ENCODE measurements at places on chromosomes 12 and 14. TPM values are rescaled to one million over a fixed set of nuclear protein-coding genes. Genes with fewer than 3 reads are reported as not detected.
A peak's percentile ranks its signal among the peaks of the same experiment; 100 is the strongest.

GRCh38 chr14:106877517-106877916, 1351.1 kb downstream of the TMEM121 start:
- DNase-seq = no peak

- DNase-seq = no peak
Observed at GRCh38 chr14:56304456-56304855, 186.2 kb downstream of the PELI2 start.

DNA sequence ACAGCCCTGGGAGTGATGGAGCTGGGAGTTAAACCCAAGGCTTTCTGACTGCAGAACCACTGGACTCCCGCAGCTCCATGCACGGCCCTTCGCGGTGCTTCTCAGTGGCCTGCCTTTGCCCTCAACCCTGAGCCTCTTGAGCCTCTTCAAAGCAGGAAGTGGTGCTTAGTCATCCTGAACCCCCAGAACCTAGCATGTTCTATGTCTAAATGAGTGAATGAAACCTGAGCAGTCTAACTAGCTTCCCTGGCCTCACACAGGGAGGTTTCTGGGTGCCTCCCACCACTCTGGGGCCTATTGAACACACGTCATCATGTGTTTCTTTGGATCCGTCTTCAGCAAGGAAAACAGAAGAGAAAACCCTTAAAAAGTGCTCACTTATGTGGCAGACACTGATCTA, 117.9 kb upstream of the SFSWAP start:
- no peak for DNase-seq

GRCh38 chr14:58864751-58865513, 227.2 kb downstream of the DACT1 start:
- DNase-seq = no peak

- no peak for DNase-seq
Observed at GRCh38 chr12:111467092-111467856, 61.6 kb downstream of the SH2B3 start.

GRCh38 chr14:53962953-53963319, 6.3 kb upstream of the BMP4 start:
- no peak for DNase-seq

GRCh38 chr12:113276306-113276705, 55.0 kb downstream of the TPCN1 start:
- DNase-seq = no peak

DNA sequence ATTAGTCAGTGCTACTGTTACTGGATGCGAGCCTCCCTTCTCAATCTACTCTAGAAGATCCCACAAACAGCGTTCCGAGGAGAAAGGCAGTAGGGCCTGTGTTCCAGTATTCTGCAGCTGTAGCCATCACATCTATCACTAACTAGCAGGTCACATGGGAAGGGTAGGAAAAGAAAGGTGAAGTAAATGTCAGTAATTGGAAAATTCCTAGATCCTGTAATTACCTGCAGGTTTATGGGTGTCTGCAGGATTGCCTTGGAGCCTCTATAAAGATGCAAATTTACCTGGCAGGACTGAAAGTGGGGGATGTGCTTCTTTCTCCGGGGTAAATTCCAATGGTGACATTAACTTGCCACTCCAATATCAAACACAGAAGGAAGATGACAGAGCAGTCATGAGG, 77.8 kb downstream of the FERMT2 start:
- DNase-seq = no peak

- no peak for DNase-seq
Observed at GRCh38 chr12:64681200-64682052, 71.1 kb downstream of the RASSF3 start.

DNA sequence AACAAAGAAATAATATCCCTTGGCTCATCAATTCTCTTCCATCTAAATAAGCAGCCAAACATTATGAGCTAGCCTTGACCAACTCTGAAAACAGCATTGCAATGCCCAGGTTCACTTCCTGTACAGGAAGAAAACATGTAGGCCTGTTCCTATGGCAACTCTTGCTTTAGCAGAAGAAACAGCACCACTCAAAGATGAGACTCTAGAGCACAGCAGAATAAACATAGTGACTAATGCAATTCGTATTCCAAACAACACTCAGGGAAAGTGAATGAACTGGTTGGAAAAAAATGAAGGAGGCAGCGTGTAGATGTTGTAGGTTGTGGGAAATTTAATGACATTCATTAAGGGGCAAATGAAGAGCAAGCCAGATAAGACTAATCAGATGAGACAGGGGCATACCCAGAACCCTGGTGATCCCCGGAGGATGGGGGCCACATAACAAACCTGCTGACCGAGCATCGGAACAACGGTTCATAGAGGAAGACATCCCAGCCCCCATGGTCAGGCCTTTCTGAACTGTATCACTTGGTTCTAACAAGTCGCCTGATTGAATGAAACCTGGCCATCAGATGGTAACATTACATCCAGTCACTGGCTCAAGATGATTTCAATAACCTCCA, 9.0 kb downstream of the ARHGDIB start:
- DNase-seq = peak; percentile 78

- DNase-seq = no peak
Observed at GRCh38 chr14:64217834-64218233, 76.3 kb downstream of the ESR2 start.

- no peak for DNase-seq
Observed at GRCh38 chr12:96235484-96235826, 41.3 kb downstream of the ELK3 start.

GRCh38 chr14:95761436-95761835, 47.5 kb upstream of the TCL1A start:
- no peak for DNase-seq

- no peak for DNase-seq
Observed at GRCh38 chr14:65943916-65944410, 531.4 kb downstream of the FUT8 start.

DNA sequence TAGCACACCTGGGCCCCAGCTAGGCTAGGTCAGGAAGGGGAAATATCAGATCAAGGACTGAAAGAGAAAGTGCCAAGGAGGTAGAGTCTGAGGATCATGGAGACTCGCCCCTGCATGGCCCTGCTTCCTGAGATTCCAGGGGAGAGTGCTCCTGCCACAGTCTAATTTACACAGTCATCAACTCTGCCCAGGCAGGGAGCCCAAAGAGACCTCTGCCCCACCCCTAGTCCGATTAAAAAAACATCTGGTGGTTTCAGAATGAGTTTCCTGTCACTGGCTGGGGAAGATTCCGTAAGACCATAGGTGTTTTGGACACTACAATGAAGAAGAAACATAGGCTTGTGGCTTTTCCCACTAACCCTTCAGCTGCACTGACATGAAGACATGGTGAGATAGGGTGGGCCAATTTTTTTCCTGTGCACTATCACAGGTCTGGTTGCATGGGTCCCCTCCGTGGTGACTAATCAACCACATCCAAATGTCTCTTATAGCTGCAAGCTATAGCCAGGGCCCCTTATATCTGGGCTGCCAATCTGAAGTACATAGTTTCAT, 31.5 kb upstream of the GZMB start:
- DNase-seq = peak; percentile 44

GRCh38 chr12:119685375-119685774, 17.4 kb downstream of the PRKAB1 start:
- DNase-seq = no peak

DNA sequence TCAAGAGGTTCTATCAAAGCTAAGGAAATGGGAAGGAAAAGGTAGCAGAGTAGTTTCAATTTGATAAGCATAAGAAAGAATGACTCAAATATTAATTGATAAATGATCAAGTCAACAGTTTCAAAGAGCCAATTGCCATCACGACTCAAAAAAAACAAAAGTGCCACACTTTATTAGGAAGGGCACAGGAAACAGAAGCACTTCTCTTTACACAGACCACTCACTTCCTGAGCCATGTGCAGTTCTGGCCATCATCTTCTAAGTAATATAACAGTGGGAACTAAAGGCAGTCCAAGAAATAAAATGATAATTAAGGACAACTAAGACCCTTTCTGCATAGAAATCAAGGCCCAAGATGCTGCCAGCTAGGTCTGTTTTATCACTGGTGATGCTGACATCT, 13.2 kb downstream of the TM7SF3 start:
- no peak for DNase-seq

DNA sequence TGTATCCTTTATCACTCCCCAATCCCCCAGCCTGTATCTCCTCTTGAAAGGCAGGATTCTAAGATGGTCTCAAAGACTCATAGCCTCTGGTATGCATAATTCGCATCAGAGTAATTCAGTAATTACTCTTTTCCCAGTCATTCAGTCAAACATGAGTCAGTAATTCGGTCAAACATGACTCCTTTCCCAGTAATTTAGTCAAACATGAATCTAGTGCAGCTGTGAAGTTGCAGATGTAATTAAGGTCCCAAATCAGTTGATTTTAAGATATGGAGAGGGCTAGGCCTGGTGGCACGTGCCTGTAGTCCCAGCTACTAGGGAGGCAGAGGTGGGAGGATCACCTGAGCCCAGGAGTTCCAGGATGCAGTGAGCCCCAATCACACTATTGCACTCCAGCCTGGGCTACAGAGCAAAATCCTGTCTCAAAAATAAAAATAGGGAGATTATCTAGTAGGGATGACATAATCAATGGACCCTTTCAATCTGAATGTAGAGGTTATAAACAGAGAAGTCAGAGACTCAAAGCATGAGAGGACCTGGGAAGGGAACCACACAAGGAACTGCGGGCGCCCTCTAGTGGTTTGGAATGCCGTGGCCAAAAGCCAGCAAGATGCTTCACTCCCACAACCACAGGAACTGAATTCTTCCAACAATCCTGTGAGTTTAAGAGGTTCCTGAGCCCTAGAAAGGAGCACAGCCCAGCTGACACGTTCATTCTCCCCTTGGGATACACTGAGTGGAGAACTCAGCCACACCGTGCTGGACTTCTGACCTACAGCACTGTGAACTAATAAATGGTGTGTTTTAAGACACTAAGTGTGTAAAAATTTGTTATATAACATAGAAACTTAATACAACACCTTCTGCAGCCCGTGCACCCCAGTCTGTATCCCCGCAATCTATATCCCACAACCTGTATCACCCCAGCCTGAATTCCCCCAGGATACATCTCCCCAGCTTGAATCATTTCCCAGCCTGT, 14.3 kb upstream of the ARMH4 start:
- peak; percentile 70 for DNase-seq

GRCh38 chr14:36665887-36666415, 4.3 kb downstream of the PAX9 start:
- no peak for DNase-seq

- DNase-seq = no peak
Observed at GRCh38 chr12:61687407-61687806, 572.8 kb upstream of the USP15 start.

- DNase-seq = no peak
Observed at GRCh38 chr12:7374423-7375144, 69.4 kb downstream of the CD163L1 start.

DNA sequence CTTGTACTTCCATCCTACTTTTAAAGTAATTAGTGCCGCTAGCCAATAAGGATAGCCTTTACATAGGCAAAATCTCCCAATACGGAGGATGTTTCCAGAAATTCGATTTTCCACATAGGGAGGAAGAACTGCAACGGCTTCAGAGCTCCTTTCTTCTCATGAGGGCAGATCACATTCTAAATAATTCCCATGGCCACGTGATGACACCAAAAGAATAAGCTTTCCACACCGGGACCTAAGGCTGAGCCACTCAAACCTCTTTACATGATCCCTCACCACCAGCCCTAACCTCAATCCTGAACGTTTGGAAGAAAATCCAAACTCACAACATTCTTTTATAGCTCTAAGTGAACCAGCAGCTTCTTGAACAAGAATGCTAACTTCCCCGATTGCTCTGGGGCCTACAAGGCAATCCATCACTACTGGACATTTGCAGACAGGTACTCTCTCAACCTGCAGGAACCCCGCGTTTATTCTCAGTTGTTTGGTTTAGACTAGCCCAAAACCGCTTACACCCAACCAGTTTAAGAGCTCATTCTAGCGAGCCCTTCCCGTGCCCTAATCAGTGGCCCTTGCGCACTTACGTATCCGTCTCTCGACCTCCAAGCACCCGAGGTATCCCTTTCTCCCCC, 884 bp downstream of the CAPRIN2 start:
- no peak for DNase-seq

- DNase-seq = peak; percentile 85
Observed at GRCh38 chr14:104680806-104681688, 8.4 kb upstream of the INF2 start.

- DNase-seq = no peak
Observed at GRCh38 chr12:121144416-121144914, 11.8 kb downstream of the P2RX7 start.

DNA sequence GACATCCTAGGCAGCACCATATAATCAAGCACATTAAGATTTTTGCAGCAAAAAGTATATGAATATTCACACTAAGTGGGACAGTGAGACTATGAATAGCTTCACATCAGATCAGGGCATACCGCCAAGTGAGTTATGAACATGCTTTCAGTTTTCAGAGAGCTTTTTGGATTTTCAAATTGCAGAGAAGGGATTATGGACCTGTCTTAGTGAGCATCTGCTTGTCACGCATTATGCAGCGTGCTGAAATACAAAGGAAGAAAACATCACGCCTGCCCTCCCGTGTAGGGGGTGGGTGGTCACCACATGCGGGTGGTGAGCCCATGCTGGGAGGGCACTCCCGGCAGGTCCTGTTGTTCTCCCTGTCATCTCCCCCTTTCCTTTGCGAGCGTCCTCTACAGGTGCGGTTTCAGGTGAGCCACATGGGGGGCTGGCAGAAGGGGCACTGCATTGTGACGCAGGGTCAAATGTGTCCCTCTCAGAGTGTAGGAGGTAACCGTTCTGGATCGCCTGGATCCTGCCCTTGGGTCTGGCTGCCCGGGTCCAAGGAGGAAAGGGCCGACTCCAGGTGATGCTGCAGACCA, 42.6 kb downstream of the TRAF3 start:
- no peak for DNase-seq

DNA sequence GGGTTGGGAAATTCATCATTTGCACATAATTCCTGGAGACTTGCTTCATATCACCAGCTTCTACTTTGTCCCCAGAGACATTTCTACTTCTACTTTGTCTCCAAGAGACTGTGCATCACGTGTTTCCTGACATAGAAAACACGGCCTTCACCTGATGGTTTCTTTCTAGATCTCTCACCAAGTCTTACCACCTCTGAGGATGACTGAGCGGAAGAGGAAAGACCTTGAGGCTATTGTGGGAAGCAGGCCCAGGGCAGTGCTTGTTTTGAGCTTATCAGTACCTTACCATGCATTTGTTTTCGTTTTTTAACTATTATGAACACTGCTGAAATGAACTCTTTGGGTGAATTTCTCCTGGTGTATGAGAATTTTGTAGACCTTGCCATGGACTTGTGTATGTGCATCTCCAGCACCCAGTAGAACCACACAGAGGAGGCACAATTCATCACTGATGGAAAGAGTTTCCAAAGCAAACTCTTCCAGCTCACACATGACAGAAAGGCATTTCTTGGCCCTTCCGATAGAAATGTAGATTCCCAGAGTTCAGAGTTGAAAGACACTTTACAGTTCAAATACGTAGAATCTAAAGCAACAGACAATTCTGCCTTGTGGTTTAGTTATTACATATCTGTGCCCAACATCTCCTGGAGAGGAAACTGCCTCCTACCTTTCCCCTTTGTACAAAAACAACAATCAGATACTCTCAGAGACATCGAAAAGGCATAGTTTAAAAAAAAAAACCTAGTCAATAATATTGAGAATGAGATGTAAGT, 434.7 kb downstream of the FUT8 start:
- peak; percentile 32 for DNase-seq

MAPK1IP1L gene
- total RNA-seq = 116 TPM

PAPOLA gene
- total RNA-seq = 323 TPM

KRT7 gene
- total RNA-seq = not detected

SLC6A15 gene
- 0.39 TPM for total RNA-seq

VWF gene
- not detected for total RNA-seq

DDX24 gene
- total RNA-seq = 191 TPM

GALC gene
- total RNA-seq = 17.8 TPM

GZMH gene
- total RNA-seq = 0.80 TPM

KIAA0586 gene
- total RNA-seq = 27.5 TPM

CACNB3 gene
- 5.4 TPM for total RNA-seq

DENND5B gene
- total RNA-seq = 55.3 TPM

Measured in B cell (primary cell).